ENCODE measurements at places on chromosomes 3 and 15. TPM values are rescaled to one million over a fixed set of nuclear protein-coding genes. Genes with fewer than 3 reads are reported as not detected.

GRIP2 gene
- 0.52 TPM for total RNA-seq

NUP210 gene
- 41.7 TPM for total RNA-seq

MYL3 gene
- not detected for total RNA-seq

ACTR8 gene
- 15.9 TPM for total RNA-seq

MESP2 gene
- 0.95 TPM for total RNA-seq

Measured in A549 treated with ZK216348 at 1 μM for 4 hours (cell line).